ENCODE measurements at places on chromosomes 11 and 22. TPM values are rescaled to one million over a fixed set of nuclear protein-coding genes. Genes with fewer than 3 reads are reported as not detected.

Gene PUS3
- total RNA-seq = 11.3 TPM

Gene OR8A1
- total RNA-seq = 0.35 TPM

Gene NXPE4
- total RNA-seq = not detected

Gene SLC6A5
- not detected for total RNA-seq

Gene C11orf97
- not detected for total RNA-seq

Gene CHCHD10
- total RNA-seq = 102 TPM

Gene HEPHL1
- not detected for total RNA-seq

Gene LRRC51
- 8.0 TPM for total RNA-seq

Gene AMPD3
- 5.2 TPM for total RNA-seq

Gene KCNC1
- not detected for total RNA-seq

Gene SLC22A9
- total RNA-seq = not detected

- DNase-seq = no peak
Measured at GRCh38 chr11:28223577-28223976, 115.4 kb downstream of the METTL15 start.

- DNase-seq = no peak
Measured at GRCh38 chr11:19934828-19935259, 222.2 kb downstream of the NAV2 start.

DNA sequence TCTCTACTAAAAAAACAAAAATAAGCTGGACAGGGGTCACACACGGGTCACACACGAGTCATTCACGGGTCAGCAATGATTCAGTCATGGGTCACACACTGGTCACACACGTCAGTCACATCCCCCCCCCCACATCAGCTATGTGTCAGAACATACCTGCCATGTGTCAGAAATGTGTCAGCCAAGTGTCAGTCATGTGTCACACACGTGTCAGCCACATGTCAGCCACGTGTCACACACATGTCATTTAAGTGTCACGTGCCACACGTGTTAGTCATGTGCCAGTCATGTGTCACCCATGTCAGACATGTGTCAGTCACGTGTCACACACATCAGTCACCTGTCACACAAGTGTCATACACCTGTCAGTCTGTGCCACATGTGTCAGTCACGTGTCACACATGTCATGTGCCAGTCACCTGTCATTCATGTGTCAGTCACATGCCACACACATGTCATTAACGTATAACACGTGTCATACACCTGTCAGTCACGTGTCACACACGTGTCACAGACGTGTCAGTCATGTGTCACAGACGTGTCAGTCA lies 28.7 kb upstream of the MMP20 start:
- no peak for DNase-seq

GRCh38 chr22:25689631-25690030 lies 52.4 kb upstream of the MYO18B start:
- DNase-seq = no peak

- DNase-seq = no peak
Measured at GRCh38 chr11:1449490-1450243, 36.9 kb downstream of the MOB2 start.

GRCh38 chr11:3609416-3610265 lies 32.2 kb downstream of the ART5 start:
- DNase-seq = peak; percentile 82

DNA sequence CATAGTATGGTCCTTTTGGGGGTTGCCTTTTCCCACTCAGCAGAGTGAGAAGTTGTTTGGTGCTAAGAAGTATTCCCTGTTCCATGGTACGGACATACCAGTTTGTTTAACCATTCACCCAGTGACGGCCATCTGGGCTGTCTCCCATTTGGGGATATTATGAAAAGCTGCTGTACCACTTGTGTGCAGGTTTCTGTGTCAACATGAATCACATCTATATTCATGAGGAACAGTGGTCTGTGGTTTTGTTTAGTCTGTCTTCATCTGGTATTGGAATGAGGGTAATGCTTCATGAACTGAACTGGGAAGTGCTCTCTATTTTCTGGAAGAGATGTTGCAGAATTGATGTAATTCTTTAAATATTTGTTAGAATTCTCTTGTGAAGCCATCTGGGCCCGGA lies 89.5 kb downstream of the TRMU start:
- DNase-seq = no peak

DNA sequence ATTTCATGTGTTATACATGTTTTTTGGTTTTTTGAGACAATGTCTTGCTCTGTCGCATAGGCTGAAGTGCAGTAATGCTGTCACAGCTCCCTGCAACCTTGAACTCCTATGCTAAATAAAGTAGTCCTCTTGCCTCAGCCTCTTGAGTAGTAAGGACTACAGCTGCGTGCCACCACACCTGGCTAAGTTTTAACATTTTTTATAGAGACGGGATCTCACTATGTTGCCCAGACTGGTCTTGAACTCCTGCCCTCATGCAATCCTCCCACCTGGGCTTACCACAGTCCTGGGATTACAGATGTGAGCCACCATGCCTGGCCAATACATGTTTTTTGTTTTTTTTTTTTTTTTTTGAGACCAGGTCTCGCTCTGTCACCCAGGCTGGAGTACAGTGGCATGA lies 33.9 kb downstream of the SWAP70 start:
- no peak for DNase-seq

DNA sequence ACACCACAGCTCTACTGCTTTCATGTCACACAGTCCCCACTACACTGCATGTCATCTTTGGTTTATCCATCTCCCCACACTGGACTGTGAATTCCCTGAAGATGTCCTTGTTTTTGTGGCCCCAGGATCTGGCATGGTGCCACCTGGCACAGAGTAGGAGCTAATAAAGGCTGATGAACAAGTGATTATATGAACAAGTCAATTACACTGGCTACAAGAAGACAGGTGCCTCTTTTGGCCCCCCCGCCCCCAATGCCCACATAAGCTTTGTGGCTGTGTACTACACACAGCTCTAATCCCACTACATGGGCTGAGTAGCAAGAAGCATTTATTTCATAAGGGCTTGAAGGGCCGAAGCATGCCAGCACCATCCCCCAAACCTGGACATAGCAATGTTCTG lies 24.7 kb downstream of the PLEKHA7 start:
- DNase-seq = no peak

All from endodermal cell (in vitro differentiated cells).